ENCODE measurements at places on chromosomes 11 and 22.

DNA sequence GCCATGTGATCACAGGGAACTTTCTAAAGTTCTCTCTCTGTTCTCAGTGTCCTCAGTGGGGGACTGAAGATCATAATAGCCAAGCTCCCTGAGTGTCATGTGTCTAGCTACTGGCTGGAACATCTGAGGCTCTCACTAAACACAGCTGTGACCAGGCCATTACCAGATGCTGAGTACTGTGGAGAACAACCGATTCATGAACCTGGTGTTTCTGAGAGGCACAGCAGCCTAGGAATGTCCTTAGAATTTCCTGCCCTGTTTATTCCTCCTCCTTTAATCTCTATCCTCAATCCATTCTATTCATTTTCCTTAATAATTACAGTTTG is 93.0 kb downstream of the ME3 start:
- no peak overlapping the region for H3K27ac ChIP-seq
- H3K36me3 ChIP-seq, result peaks cover under 1% of the 10 kb centered on the region
- no peak overlapping the region for H3K4me3 ChIP-seq
- no peaks in the 10 kb centered on the region for H3K27me3 ChIP-seq

DNA sequence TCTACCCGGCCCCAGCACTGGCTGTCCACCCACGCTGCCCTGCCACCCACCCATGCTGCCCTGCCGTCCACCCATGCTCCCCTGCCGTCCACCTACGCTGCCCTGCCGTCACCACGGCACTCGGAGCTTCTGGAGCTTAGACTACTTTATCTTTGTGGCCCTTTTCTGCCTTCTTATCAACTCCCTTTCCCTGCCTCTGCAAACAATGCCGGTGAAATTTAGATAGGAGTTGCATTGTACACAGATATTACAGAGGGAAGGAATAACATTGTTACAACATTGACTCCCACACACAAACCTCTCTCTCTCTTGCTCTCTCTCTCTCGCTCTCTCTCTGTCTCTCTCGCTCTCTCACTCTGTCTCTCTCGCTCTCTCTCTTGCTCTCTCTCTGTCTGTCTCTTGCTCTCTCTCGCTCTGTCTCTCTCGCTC is 33.7 kb upstream of the BRSK2 start:
- no peaks in the 10 kb centered on the region for H3K36me3 ChIP-seq
- H3K4me3 ChIP-seq, result no peak overlapping the region
- H3K4me1 ChIP-seq, result no peaks in the 10 kb centered on the region
- H3K27ac ChIP-seq, result no peak overlapping the region
- no peak for DNase-seq

DNA sequence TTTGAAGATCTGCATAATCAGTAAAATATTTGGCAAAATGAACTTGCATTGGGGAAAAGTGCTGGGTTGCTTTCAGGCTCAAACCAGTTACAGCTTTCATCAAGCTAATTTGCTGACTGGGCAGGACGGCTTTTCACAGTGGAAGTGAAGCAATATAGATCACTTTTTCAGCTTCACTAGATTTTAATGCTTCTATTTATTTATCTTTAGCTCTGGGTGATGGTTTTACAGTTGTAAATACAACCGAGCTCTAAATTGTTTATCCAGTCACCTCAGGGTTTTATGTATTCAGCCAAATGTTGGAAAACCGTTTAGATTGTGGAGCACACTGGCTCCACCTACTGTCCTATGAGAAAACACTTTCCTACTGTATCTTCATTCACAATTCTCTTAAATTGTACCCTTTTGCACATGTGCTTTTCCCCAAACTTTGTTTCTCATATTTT is 58.2 kb downstream of the ACER3 start:
- no peaks in the 10 kb centered on the region for H3K36me3 ChIP-seq
- DNase-seq, result peak; percentile 19
- no peaks in the 10 kb centered on the region for H3K27me3 ChIP-seq
- peaks cover 6% of the 10 kb centered on the region for H3K4me1 ChIP-seq
- no peak overlapping the region for H3K4me3 ChIP-seq

DNA sequence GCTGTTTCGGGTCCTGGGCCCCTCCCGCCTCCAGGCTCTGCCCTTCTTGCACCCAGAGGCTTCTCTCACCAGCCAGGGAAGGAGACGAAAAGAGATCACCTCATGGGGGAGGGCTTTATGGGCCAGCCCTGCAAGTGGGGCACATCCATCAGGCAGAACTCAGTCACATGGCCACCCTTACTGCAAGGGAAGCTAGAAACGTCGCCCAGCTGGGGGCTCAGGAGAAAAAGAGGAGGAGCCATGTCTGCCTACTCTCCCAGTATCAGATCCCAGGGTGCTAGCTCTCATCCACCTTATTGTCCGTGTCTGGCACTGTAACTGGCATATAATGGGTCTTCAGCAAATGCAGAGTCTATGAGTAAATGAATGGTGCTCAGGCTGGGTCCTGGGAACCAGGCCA is 24.2 kb downstream of the MFNG start:
- H3K27me3 ChIP-seq, result no peaks in the 10 kb centered on the region
- H3K4me3 ChIP-seq, result no peak overlapping the region
- H3K27ac ChIP-seq, result no peak overlapping the region
- H3K4me1 ChIP-seq, result peaks cover 7% of the 10 kb centered on the region

GRCh38 chr11:95262994-95263765 is 32.2 kb upstream of the SESN3 start:
- H3K36me3 ChIP-seq, result no peaks in the 10 kb centered on the region
- no peak for DNase-seq
- no peaks in the 10 kb centered on the region for H3K27me3 ChIP-seq
- peaks cover 10% of the 10 kb centered on the region for H3K4me1 ChIP-seq
- no peak overlapping the region for H3K4me3 ChIP-seq

DNA sequence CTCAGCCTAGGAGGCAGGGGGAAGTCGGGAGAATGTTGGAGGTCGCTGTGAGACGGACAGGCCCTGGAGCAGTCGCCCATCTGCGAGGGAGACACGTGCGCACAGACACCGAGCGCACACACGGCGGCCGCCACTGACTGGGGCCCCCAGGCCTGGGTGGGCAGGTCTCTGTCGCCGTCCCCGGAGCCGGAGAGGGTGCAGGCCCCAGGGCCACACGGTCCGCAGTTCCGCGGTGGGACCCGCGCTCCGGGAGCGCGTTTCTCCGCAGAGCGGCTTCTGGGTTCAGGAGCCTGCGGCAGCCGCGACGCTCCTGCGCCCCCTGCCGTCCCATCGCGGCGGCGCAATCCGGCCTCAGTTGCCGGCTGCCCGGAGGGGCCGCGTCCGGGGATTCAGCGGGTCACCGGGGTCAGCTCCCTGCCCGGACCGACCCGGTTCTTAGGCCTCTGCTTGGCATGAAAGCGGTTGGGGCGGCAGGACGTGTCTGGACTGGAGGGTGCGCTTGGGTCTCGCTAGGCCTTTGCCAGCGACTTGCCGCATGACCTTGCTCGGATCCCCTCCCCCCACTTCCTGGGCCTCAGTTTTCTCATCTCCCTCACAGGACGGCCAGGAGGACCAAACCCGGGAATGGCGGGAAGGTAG is 31.2 kb downstream of the PDE2A start:
- H3K27me3 ChIP-seq, result no peaks in the 10 kb centered on the region
- H3K4me3 ChIP-seq, result peak overlapping the region; percentile 56
- no peaks in the 10 kb centered on the region for H3K4me1 ChIP-seq
- DNase-seq, result peak; percentile 55
- no peaks in the 10 kb centered on the region for H3K36me3 ChIP-seq

GRCh38 chr11:44621140-44621681 is 55.7 kb downstream of the CD82 start:
- H3K27me3 ChIP-seq, result no peaks in the 10 kb centered on the region
- H3K4me3 ChIP-seq, result no peak overlapping the region
- peaks cover 39% of the 10 kb centered on the region for H3K4me1 ChIP-seq
- peak; percentile 68 for DNase-seq
- peaks cover 24% of the 10 kb centered on the region for H3K36me3 ChIP-seq

Data from activated naive CD4-positive, alpha-beta T cell treated with anti-CD3 and anti-CD28 coated beads for 36 hours (primary cell).